ENCODE measurements at places on chromosomes 16 and 17. TPM values are rescaled to one million over a fixed set of nuclear protein-coding genes. Genes with fewer than 3 reads are reported as not detected.

Gene ICAM2
- 6.0 TPM for polyA plus RNA-seq

Gene CIITA
- 1.2 TPM for polyA plus RNA-seq

Gene RAB40C
- 41.2 TPM for polyA plus RNA-seq

DNA sequence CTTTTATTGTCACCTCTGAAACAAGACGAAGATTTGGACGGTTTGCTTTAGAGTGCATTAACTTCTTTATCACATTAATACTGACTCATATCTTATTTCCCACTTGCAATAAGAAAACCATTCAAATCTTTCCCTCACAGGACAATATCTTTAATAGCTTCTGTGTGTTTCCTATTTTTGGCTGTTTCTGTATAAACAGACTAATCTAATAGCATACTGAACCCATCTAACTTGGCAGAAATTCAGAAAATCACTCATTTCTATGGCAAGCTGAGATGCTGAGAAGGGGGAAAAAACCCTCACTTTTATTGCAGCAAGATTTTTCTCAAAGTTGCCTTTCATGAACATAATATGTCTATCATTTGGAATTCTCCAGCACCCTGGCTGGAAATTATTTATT, 524.9 kb downstream of the WWOX start:
- no peak for DNase-seq

- no peak for DNase-seq
Observed at GRCh38 chr16:83817022-83817421, 9.2 kb downstream of the HSBP1 start.

DNA sequence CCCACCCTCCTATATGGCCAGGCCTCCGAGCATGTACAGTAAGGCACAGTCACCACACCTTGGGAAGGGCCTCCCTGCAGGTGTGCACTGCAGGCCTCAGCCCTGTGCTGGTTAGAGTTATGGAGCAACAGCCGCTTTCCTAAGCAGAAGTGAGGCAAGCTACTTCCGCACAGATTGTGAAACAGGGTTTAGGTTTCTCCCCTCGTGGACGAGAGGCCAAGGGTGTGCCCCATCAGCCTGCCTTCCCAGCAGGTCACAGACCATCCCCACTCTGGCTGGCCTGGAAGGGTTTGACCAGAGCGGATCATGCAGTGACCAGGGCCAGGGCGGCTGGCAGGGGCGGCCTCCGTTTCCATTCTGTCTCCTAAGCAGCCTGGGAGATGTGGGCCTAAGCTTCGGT, 4.7 kb downstream of the MSRB1 start:
- no peak for DNase-seq

DNA sequence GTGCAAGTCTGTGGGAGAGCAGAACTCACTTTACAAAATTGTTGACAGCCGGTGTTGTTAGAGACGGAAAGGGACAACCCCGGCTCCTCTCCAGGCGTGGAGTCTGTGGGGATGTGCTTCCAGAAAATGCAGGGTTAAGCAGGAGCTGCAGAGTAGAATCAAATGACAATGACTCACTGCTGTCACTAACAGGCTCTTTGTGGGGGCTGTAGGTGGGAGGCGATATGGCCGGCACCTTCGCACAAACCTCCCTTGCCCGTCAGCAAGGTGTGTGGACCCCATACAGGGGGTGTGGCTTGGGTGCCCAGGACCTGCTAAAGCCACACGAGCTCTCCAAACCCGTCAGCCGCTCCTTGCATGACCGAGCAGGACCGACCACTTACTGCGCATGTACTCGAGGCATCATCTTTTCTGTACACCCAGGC, 5.8 kb downstream of the PDK2 start:
- DNase-seq: no peak

DNA sequence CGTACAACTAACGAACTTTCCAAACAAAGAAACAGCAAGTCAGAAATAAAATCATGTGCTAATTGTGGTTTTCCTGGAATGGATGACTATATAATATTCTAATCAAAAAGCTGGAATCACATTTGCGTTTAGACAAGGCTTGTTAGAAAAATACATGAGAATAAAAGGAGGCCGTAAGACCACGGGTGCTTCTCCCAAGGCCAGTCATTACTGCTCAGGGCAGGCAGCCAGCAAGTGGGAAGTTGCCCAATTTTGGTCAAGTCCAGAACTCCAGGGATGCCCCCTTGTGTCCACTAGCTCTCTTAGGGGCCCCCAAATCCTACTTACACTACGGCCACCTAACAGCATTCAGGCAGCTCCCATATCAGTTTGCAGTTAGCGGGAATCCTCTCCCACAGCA, 25.9 kb upstream of the LYRM9 start:
- DNase-seq: no peak

- DNase-seq: no peak
Observed at GRCh38 chr16:13702614-13703013, 217.3 kb upstream of the ERCC4 start.

- DNase-seq: no peak
Observed at GRCh38 chr16:24993722-24994686, 21.2 kb downstream of the ARHGAP17 start.

DNA sequence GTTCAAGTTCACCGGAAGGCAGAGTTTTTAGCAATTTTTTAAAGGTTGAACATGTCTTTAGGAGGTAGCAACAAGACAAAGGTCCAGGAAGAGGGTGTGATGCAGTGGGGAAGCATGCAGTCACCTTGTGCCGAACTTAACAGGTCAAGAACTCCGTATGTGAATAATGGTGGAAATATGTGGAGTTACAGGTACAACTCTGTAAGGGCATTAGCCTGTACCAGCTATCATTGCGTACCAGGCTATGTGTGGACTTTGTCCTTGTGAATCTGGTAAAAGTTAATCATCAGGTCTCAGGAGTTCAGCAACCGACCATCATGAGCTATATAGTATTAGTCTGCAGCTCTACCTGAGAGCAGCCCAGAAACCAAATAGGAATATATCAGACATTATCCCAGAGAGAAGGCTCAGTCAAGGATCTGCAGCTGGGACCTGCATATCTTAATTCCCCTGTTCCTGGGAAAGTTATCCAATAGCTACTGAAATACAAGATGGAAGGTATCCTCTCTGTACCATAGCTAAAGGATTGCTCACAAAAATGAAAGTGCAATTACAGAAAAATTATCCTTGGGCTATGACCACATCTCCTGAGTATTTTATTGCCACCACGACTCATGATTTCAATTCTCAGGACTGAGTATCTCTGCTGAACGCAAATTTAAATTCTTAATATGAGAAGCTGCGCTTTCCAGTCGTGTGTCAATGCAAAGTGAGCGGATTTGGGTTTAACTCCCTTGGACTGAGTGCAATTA, 469.3 kb downstream of the CDH13 start:
- no peak for DNase-seq

DNA sequence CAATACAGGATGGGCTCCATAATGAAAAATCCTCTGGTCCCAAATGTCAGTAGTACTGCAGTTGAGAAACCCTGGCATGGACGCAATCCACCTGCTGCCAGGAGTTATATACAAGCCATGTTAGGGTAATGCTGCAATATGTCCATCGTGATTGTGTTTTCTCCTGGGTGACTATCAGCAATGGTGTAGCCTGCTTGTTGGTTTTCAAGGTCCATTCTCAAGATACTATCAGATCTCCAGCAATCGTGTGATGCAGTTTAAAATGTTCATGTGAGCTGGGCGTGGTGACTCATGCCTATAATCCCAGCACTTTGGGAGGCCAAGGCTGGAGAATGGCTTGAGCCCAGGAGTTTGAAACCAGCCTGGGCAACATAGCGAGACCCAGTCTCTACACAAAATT, 24.0 kb downstream of the ABCC1 start:
- DNase-seq: no peak
